ENCODE measurements at places on chromosomes 5 and 9. TPM values are rescaled to one million over a fixed set of nuclear protein-coding genes. Genes with fewer than 3 reads are reported as not detected.

DNA sequence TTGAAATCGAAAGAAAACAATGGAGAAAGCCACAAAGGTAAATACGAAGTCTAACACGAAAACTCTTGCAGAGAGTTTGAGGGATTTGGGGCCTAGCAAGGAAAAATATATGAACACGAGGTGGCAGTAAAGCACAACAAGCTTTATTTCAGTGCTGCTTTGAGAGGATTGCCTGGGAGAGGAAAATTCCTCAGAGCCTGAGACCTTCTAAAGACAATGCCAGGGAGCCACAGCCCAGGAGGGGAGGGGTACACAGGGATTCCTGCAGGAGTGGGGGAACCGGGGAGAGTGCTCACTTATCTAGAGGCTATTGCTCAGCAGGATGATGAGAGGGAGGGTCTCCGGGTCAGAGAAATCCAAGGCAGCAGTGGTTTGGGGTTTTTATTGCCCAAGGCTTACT, 134.9 kb upstream of the ADCY2 start:
- DNase-seq: peak; percentile 25

GRCh38 chr5:56669534-56670483, 145.5 kb upstream of the MAP3K1 start:
- DNase-seq: no peak

The ZBED3 gene
- total RNA-seq: 0.90 TPM

GRCh38 chr9:17656889-17657288, 78.0 kb downstream of the SH3GL2 start:
- DNase-seq: no peak

- DNase-seq: no peak
Observed at GRCh38 chr9:84151236-84151635, 170.6 kb downstream of the RMI1 start.

The BHMT2 gene
- not detected for total RNA-seq
